ENCODE measurements at places on chromosomes 11 and 22. TPM values are rescaled to one million over a fixed set of nuclear protein-coding genes. Genes with fewer than 3 reads are reported as not detected.

DNA sequence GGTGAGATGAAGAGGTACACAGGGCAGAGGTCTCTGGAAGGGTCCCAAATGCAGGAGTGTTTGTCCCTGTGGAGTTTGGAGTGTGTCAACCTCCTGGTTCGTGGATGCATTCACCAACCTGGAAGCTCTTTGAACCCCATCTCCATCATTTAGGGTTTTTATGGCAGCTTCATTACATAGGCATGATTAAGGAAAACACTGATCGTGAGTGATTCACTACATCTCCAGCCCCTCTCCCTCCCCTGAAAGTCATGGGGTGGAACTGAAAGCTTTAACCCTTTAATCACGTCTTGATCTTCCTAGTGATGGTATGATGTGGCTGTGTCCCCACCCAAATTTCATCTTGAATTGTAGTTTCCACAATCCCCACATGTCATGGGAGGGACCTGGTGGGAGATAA, 19.8 kb upstream of the INCENP start:
- DNase-seq = no peak

- no peak for DNase-seq
Observed at GRCh38 chr11:93541884-93542810, 1.0 kb downstream of the SMCO4 start.

- no peak for DNase-seq
Observed at GRCh38 chr11:47913529-47914244, 65.5 kb upstream of the NUP160 start.

DNA sequence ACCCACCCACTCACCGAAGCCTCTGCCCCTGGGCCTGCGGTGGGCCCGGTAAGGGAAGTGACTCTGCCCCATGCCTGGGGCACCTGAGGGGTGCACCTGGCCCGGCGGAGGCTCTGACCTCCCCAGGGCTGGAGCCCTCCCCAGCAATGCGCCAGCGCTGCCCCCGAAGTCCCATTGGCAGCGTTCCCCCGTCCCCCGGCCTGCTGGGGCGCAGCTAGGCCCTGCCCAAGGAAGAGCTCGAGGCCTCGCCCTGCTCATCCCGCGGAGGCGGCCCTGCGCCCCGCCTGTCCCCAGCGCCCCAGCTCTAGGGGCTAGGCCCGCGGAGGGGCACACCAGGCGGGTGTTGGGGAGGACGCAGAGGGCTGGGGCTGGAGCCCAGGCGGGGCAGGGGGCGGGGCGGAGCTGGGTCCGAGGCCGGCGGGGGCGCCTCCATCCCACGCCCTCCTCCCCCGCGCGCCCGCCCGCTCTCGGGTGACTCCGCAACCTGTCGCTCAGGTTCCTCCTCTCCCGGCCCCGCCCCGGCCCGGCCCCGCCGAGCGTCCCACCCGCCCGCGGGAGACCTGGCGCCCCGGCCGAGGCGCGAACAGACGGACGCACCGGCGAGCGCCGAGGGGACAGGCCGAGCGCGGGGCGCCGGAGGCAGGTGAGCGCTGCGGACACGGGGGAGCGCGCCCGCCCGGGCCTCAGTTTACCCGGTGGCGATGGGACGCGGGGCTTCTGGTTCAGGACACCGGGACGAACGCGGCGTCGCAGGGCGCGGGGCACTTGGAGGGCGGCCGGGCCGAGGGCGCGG, at the start of gene EPS8L2:
Gene EPS8L2, plus strand, starts transcription at position 586 of the 793 bp plus-strand sequence. CDS start 3,177 bp downstream, outside the sequence.
- DNase-seq = no peak

DNA sequence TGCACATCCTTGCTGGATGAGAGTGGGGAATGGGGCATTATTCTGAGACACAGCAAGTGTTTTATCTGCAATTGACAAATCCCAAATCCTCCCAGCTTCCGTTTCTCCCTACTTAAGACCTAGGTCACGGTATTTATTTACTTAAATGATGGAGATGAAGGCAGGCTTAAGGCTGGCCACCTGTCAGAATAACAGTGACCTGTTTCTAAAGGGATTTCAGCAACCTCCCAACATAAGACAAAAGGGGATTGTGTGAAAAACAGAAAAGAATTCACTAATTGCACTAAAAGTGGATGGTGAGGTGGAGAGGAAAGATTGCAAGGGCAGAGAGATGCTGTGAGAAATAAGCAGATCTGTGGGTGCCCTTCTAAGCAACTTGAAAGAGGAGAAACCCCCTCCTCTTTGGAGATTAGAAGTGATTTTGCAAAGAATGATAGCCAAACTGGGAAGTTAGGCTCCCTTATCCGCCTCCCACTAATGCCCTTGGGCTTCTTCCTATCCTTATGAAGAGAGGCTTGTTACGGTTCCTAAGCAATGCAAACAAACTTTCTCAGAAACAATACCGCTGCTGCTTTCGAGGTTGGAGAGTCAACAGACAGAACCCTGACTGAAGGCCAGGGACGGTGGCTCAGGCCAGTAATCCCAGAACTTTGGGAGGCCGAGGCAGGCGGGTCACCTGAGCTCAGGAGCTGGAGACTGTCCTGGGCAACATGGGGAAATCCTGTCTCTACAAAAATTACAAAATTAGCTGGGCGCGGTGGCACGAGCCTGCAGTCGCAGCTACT, 84.3 kb downstream of the ARL14EP start:
- DNase-seq = no peak

DNA sequence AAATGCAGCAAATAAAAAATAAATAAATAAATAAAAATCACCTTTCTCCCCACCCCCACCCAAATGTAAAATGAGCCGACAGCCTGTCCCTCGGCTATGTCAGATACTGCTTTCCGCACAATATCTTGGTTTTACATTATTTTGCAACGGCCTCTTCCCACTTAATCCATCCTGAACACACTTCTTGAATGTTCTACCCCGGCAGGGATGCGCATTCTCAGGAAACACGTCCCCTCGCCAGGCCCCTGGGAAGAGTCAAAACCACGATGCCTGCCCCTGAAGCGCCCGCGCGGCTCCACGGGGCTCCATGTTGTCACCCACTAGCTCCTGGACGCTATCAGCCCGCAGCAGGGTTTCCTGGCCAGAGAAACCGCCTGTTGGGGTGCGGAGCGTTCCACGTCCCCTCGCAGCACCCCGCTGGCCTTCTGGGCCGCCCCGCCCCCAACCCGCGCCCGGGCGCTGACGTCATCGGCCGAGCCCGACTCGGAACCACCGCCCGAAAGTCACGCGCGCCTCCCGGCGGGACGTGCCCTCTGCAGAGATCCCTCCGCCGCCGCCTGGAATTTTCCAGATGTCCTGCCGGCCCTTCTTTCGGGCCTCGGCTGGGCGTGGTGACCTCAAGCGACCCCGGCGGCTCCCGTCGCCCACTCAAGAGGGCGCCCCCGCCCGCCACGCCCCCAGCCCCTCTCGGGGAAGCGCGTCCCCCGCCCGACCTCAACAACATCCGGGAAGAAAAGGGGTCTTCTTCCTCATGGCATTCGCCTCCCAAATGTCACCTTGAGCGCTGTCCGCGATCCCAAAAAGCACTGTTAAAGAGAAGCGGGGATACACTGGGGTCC, 585 bp upstream of the NEAT1 start:
- DNase-seq = peak; percentile 96

DNA sequence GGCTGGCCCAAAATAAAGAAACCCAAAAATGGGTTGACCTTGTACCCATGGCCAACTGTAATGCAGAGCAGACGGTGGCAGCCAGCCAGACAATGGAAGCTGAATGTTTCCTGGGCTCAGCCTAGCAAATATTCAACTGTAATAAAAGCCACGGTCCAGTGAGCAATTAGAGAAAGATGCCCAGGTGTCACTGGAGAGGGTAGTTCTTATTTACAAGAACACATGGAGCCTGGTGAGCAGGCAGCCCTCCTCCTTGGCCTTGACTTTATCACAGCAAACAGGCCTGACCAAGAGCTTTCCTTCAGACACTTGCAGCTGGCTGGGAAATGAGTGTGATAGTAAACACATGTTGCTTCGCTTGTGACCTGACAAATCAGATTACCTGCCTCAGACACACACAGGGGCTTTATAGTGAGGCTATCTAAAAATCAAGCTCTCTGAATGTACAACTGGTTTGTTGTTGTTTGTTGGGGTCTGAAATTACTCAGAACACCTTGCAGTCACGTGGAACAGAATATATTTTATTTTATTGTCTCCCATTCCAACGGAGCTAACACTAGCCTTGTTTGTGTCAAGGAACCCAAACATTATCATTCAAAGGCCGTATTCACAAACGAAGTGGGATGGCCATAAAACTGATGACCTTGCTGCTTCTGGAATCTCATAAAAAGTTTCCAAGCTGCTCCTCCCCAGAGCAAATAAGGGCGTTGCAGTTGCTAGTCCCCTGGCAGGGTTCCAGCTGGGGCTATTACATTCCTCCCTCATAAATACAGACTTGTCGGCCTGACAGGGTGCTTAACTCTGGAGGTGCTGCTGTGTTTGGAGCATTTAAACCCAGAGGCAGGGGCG, 161.1 kb downstream of the BBOX1 start:
- DNase-seq = no peak

GRCh38 chr11:106415510-106415909, 338.0 kb downstream of the AASDHPPT start:
- no peak for DNase-seq

- DNase-seq = no peak
Observed at GRCh38 chr11:113096648-113097047, 135.4 kb downstream of the NCAM1 start.

DNA sequence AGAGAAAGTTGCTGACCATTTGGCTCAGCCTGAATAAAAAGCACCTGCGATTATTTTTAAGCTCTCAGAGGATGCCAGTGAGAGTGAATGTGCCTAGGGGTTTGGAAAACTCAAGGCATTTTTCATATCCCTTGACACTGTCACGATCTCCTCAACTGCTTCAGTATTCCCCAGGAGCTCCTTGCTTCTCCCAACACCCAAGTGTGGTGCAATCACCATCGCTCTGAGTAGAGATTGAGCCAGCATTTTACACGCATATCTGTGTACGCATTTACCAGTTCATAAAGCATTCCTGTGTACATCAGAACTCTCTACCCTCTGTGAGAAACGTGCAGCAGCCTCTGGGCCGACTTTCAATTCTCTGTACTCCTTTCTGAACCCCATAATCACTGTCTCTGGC, 1.3 kb downstream of the SRRD start:
- no peak for DNase-seq

DNA sequence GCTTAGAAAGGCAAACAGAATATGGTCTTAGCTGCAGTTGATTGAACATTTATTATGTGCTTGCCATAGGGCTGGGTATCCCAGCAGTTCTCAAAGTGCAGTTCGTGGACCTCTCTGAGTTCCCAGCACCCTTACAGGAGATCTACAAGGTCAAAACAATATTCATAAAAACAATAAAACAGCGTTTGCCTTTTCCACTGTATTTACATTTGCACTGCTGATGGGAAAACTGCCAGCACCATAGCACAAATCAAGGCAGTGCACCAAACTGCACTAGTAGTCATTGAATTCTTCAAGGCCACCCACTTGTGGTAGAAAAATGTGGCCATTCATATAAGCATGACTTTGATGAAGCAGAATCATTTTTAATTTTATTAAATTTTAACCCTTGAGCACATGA, 128.1 kb downstream of the CCDC34 start:
- no peak for DNase-seq

DNA sequence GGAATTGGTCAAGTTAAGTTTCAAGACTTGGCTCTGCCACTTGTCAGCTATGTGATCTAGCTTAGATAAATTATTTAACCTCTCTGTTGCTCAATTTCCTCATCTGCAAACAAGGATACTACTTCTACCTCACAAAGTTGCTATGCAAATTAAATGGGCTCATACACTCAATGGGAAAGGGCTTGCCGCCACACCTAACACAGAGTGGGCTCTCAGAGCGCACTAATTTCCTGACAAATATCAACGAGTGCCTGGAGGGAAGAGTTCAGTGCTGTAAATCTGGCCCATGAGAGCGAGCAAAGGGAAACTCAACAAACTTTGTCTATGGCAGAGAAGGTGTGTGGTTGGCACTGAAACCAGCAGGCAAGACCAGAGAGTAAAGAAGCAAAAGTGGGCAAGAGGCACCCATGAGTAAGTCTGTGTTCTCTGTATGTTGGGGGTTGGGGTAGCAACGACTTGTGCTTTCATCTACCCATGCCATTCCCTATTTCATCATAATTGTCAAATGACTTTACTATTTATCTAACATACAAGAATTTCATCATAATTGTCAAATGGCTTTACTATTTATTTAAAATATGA, 60.7 kb upstream of the PHF21A start:
- no peak for DNase-seq

Gene SYT8
- not detected for polyA plus RNA-seq

Gene SLC7A4
- 0.11 TPM for polyA plus RNA-seq

Gene TBX1
- polyA plus RNA-seq = not detected

Gene ENTHD1
- polyA plus RNA-seq = not detected
